ENCODE measurements at places on chromosomes 6 and 20.

GRCh38 chr6:17281497-17282481 is 628 bp downstream of the RBM24 start:
- peak overlapping the region; percentile 95 for H3K4me3 ChIP-seq
- peaks cover 29% of the 10 kb centered on the region for H3K4me1 ChIP-seq
- no peaks in the 10 kb centered on the region for H3K36me3 ChIP-seq
- H3K27ac ChIP-seq = peak overlapping the region; percentile 55
- DNase-seq = peak; percentile 67

DNA sequence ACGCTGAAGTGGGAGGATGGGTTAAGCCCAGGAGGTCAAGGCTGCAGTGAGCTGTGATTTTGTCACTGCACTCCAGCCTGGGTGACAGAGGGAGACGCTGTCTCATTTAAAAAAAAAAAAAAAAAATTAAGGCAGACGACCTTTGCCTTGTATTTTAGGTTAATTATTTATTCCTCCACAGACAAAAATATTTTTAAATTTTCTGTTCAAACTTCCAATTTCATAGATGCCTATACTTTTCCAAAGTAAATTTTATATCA is 6.3 kb upstream of the SMIM28 start:
- 0 out of 2 replicates have a peak, but pooled peaks cover 3% of the 10 kb centered on the region for H3K27me3 ChIP-seq
- no peaks in the 10 kb centered on the region for H3K36me3 ChIP-seq
- no peak for DNase-seq
- no peak overlapping the region for H3K4me3 ChIP-seq

DNA sequence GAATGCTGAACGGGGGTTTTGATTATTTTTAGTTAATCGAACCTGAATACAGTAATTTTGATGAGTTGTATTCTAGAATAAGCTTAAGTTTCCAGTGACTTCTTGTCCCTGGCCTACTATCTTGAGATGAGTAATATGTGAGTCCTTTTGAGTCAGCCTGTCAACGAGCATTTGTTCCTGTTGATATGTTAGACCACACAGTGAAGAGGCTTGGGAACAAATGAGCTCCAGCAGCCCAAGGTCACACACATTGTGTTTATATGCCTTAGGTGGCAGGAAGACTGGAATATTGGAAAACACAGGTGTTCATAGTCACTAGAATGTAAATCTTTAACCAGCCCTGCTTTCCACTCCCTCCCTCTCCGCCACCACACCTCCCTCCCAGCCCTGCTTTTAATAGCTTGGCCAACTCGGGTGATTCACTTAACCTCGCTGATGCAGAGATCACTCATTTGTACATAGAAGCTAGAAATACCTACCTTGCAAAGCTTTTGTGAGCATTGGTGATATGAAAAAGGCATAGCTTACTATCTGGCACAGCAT is 9.1 kb downstream of the SMPDL3A start:
- no peaks in the 10 kb centered on the region for H3K36me3 ChIP-seq
- peaks cover 28% of the 10 kb centered on the region for H3K4me1 ChIP-seq
- H3K4me3 ChIP-seq = peak overlapping the region; percentile 26
- no peaks in the 10 kb centered on the region for H3K27me3 ChIP-seq
- H3K27ac ChIP-seq = peak overlapping the region; percentile 46

GRCh38 chr6:159036673-159037072 is 8.1 kb downstream of the TAGAP start:
- DNase-seq = no peak
- no peak overlapping the region for H3K4me3 ChIP-seq
- H3K27me3 ChIP-seq = no peaks in the 10 kb centered on the region
- no peaks in the 10 kb centered on the region for H3K36me3 ChIP-seq

GRCh38 chr6:168163096-168163731 is 84.2 kb upstream of the FRMD1 start:
- H3K4me1 ChIP-seq = peaks cover 17% of the 10 kb centered on the region
- H3K27ac ChIP-seq = no peak overlapping the region
- DNase-seq = no peak

- H3K36me3 ChIP-seq = no peaks in the 10 kb centered on the region
- no peak overlapping the region for H3K4me3 ChIP-seq
- H3K4me1 ChIP-seq = no peaks in the 10 kb centered on the region
Measured at GRCh38 chr6:210778-211374, 81.4 kb upstream of the DUSP22 start.

DNA sequence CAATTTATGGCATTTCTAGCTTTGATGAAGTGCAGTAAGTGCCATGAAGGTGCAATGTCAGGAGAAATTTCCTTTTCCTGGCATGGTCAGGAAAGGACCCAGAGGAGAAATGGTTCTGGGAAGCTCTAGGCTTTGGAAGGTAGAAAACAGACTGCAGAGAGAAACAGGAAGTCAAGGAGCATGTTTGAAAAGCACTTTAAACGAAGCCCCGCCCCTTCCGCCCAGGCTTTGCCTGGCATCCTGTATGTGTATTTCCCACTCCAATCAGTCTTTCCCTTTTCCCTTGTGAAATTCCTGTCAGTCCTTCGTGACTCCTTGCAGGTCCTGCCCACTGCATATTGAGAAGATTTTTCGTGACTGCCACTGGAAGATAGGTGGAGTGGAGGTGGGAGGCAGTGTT is 320.9 kb upstream of the SASH1 start:
- H3K36me3 ChIP-seq = no peaks in the 10 kb centered on the region
- no peak overlapping the region for H3K27ac ChIP-seq
- no peak for DNase-seq
- H3K4me1 ChIP-seq = no peaks in the 10 kb centered on the region

DNA sequence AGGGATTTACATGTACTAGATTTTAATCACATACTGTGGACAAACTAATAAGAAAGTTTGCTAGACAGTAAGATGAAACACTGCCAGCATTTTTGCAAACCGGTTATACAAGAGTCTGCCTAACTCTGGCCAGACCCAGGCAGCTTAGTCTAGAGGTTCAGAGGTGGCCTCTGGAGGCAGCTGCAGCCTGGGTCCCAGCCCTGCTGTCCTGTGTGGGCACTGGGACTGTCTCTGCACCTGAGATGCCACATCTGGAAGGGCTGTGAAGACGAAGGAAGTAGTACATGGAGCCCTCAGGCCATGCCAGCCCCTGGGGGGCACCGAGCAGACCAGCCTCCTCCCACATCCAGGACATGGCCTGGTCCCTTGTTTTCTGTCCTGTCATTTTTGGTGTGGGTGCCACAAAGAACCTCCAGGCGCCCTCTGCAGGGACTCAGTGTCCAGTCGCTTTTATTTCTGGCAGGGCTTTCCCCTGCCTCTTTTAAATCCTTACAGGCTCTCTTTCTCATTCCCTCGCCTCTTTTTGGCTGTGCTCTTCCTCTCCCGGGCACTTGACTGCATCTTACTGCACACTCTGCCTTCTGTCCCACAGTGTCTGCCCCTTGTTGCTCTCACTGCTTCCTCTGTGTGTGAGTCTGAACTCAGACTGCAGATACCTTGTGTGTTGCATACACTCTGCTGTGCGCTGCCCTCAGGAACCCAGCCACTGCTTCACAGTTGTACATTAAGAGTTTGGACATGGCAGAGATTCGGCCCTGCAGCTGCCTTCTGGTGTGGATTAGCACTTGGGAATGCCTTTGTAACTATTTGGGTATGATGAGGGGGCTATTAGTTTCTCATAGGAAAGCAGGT is 216.7 kb downstream of the ZDHHC14 start:
- no peaks in the 10 kb centered on the region for H3K27me3 ChIP-seq
- no peak overlapping the region for H3K27ac ChIP-seq

DNA sequence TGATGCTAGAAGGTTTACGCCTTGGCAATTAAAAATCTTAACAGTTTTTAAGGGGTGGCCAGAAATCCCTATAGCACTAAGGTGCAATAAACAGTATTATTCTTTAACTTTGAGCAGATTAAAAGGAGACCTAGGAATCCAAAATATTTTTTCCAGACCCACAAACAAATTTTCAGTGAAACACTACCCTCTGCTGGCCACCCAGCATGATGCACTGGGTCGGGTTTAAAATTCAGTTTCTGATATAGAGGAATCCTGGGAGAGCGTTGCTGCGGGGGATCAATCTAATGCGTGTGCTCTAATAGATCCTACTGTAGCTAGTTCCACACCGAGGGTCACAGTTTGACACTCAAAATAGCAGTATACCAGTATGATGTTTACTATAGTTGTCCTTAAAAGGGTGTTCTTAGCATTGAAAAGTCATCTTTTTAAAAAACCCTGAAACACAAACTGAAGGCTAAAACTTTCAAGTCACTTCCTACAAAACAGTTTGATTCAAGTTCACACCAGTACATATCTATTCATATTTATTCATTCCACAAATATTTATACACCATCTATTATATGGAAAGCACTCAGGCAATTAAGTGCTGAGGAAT is 10.2 kb downstream of the UBE3D start:
- no peaks in the 10 kb centered on the region for H3K27me3 ChIP-seq
- H3K27ac ChIP-seq = no peak overlapping the region
- peaks cover 4% of the 10 kb centered on the region for H3K4me1 ChIP-seq
- peak; percentile 69 for DNase-seq
- peak overlapping the region; percentile 23 for H3K4me3 ChIP-seq

DNA sequence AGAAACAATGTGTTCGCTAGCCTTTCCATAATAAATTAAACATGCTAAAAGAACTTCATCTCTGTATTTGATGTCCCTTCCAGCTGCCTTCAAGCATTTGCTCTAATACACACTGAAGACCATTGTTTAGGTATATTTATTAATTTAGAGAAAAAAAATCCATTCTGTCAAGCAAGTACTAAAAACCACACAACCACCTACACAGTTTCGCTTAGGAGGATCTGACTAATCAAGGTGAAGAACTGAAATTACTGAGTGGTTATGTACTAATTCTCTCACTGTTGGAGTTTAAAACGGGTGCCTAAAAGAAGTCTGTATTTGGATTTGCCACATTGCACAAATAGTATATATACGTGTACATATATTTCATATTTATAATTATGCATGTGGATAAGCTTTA is 58.9 kb downstream of the GMDS start:
- no peak overlapping the region for H3K4me3 ChIP-seq
- no peak for DNase-seq
- no peaks in the 10 kb centered on the region for H3K36me3 ChIP-seq
- H3K27ac ChIP-seq = no peak overlapping the region

DNA sequence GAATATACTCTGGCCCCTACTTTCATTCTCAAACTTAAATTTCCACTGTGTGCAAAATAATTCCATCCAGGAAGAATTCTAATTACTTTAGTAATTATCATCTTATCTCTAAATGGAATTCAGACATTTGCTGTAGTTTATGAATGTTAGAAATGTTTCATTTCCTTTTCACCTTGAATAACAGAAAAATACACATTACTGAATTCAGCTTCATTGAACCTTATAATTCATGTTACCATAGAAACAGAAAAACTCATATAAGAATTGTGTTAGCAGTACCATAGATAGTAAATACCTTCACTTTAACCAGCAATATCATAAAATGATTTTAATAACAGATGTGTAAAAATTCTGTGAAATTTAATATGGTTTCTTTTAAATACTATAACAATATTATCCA is 514.9 kb downstream of the CDKAL1 start:
- H3K4me3 ChIP-seq = no peak overlapping the region
- no peak for DNase-seq
- no peaks in the 10 kb centered on the region for H3K36me3 ChIP-seq

DNA sequence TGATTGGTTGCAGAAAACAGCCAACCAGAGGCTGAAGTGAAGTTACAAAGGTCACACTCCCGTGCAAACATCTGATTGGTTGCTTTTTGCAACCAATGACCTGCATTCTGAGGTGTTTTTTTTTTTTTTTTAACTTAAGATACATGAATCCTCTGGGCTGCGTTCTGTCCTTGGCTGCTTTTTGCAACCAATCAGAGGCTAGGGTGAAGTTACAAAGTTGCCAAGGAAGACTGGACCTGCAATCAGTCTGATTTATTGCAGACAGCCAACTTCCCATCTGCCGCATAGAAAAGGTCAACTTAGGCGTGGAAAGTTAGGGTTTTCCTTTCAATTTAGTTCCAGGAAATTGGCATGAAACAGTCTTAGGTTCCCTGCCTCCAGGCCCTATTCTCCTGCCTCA is 292.9 kb downstream of the PLCB1 start:
- H3K27me3 ChIP-seq = no peaks in the 10 kb centered on the region
- H3K4me3 ChIP-seq = no peak overlapping the region
- peaks cover 11% of the 10 kb centered on the region for H3K4me1 ChIP-seq
- no peaks in the 10 kb centered on the region for H3K36me3 ChIP-seq

- no peak overlapping the region for H3K27ac ChIP-seq
- H3K4me3 ChIP-seq = no peak overlapping the region
- no peaks in the 10 kb centered on the region for H3K36me3 ChIP-seq
- no peak for DNase-seq
- H3K27me3 ChIP-seq = no peaks in the 10 kb centered on the region
Measured at GRCh38 chr6:106535012-106535411, 94.3 kb downstream of the RTN4IP1 start.

DNA sequence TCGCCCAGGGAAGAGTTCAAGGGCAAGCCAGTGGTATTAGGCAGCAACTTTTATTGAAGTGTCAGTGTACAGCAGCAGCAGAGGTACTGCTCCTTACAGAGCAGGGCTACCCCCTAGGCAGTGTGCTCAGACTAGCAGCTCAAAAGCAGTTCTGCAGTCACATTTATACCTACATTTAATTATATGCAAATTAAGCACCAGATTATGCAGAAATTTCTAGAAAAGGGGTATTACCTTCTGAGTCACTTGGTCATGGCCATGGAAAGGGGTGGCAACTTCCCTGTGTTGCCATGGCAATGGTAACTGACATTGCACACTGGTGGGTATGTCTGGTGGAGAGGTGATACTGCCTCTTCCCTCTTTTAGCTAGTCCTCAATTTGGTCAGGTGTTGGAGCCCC is 2.1 kb upstream of the ZKSCAN4 start:
- H3K4me3 ChIP-seq = no peak overlapping the region
- peaks cover 18% of the 10 kb centered on the region for H3K4me1 ChIP-seq
- H3K27me3 ChIP-seq = no peaks in the 10 kb centered on the region
- no peak overlapping the region for H3K27ac ChIP-seq
- H3K36me3 ChIP-seq = no peaks in the 10 kb centered on the region

- H3K4me3 ChIP-seq = no peak overlapping the region
Measured at GRCh38 chr20:63132715-63133471, 83.0 kb downstream of the YTHDF1 start.

- no peaks in the 10 kb centered on the region for H3K4me1 ChIP-seq
- H3K27me3 ChIP-seq = no peaks in the 10 kb centered on the region
- DNase-seq = peak; percentile 31
- H3K36me3 ChIP-seq = no peaks in the 10 kb centered on the region
Measured at GRCh38 chr20:42530855-42531448, 658.8 kb downstream of the PTPRT start.

- H3K4me3 ChIP-seq = no peak overlapping the region
- peak; percentile 95 for DNase-seq
Measured at GRCh38 chr6:105675715-105676397, 273.0 kb upstream of the PREP start.
